ENCODE measurements at places on chromosomes 7 and 10.

DNA sequence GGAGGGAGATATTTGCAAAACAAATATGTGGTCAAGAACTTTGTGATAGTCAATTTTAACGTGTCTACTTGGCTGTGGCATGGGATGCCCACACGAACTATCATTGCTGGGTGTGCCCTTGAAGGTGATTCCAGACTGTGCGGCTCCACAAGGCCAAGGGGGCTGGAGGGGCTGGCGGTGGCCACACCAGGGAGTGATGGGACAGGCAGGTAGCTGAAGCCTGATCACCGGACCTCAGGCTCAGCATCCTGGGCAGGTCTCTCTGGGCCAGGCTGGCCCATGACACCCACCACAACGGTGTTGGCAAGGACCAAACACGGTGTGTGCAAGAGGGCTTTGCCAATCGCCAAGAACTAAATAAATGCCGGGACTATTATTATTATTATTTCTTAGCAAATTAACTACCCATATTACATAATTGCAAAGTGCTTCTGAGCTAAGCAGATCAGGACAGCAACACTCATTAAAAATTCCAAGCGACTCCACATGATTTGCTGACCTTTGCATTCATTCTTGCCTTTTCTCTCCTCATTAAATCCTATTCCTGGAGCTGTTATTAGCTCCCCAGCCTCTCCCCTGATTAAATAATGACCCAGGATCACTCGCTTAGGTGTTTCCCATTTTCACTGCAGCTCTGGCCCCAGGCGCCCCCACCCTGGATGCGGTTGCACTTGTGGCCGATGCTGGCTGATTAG, 35.4 kb upstream of the PPP2R2D start:
- DNase-seq = no peak

DNA sequence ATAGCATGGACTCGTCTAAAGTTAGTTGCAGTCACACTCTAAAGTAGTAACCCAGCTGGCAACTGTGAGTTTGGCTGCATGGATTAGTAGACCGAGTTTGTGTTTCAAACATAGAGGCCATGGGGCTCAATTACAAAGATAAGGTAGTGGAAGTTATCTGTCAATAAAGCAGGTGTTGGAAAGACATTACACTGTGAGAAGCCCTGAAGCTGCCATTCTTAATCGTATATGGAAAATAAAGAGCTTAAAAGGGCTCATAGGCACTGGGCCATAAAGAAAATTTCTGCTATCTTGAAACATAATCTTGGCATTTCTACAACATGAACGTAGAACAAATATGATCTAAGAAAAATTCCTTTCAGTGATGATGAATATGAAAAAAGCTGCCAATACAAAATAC, 837.7 kb downstream of the REEP3 start:
- DNase-seq = no peak

GRCh38 chr7:79281426-79281825, 172.0 kb downstream of the MAGI2 start:
- no peak for DNase-seq

DNA sequence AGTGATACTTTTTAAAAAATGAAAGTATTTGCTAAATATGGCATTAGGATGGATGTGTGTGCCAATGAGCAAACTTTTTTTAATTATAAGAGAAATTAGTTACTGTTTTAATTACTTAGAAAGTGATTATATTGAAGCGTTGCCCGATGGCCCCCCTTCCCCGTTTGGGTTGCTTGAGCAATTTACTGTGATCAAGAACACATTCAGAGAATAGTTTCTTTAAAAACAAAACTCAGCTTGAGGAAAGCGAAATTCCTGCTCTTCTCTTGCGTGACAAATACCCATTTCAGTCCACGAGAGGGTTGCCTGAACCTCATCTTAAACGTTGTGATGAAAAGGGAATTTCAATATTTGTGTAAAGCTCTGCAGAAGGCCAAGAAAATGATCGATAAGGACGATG, 234.1 kb downstream of the GATA3 start:
- no peak for DNase-seq

- no peak for DNase-seq
Measured at GRCh38 chr7:75953931-75954330, 39.0 kb downstream of the POR start.

GRCh38 chr10:58578366-58578765, 65.7 kb downstream of the BICC1 start:
- no peak for DNase-seq

GRCh38 chr7:99825873-99826272, 1.9 kb upstream of the CYP3A43 start:
- DNase-seq = no peak

- no peak for DNase-seq
Measured at GRCh38 chr7:71184136-71184535, 52.2 kb downstream of the GALNT17 start.

GRCh38 chr7:68258609-68259008, 1262.0 kb downstream of the TYW1 start:
- DNase-seq = no peak

DNA sequence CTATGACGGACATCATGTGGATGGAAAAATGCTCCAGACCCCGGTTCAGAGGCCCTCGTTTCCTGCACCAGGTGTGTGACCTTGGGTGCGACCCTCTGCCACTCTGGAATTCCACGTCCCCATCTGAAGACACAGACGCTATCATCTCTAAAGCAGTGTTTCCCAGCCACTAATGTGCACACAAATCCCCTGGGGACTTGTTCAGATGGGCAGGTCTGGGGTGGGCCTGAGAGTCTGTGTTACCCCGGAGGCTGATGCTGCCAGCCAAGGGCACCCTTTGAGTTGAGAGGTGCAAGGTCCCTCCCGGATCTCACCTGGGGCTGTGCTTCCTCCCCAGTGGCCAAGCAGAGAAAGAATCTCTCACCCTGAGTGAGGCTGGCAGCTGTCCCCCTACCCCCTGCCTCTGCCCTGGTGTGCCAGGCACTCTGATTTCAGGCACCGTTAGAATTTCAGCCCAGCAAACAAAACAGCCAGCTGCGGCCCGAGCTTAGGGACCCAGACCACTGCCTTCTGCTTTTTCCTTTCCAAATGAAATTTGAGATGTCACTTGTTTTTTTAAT, 90.0 kb downstream of the SLIT1 start:
- no peak for DNase-seq

DNA sequence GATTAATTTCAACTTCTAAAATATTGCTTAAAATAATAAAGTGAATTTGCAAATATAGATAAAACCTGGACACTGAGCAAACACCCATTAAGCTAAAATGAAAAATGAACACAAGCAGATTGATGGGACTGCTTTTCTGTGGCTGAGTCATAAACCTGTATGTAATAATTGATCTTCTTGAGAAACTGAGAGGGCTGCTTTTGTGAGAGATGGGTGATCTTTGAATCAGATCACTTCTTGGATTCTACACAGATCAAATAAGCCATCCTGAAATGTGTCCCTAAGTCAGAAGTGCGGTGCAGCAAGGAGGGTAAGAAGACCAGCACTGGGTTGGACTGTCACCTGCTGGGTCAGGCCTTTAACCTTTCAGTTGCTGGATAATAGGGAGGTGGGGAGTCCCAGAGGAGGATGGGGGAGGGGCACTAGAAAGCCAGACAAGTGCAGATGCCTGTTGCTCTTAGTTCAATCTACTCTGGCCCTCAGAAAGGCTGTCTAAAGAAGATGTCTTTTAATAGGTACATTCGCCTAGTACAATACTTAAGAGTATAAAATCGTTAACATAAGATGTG, 178.2 kb upstream of the NAMPT start:
- DNase-seq = no peak

- no peak for DNase-seq
Measured at GRCh38 chr10:122524811-122525210, 35.7 kb upstream of the DMBT1 start.

DNA sequence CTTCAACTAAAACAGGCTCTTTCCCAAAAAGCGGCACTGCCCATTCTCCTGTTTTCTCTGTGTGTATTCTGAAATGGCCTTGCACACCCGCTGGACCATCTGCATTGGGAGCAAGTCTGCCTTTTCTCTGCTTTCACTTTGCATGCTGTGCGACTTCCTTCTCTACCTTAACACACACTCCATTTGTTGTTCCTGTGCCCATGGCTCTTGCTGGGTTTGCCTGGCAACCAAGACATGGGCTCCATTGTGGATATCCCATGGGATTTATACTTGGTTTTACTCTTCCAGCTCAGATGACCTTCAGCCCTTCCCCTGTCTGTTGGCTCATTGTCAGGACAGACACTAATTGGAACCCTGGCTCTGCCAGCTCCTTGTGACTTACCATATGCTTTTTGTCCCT, 465.3 kb downstream of the REEP3 start:
- no peak for DNase-seq

DNA sequence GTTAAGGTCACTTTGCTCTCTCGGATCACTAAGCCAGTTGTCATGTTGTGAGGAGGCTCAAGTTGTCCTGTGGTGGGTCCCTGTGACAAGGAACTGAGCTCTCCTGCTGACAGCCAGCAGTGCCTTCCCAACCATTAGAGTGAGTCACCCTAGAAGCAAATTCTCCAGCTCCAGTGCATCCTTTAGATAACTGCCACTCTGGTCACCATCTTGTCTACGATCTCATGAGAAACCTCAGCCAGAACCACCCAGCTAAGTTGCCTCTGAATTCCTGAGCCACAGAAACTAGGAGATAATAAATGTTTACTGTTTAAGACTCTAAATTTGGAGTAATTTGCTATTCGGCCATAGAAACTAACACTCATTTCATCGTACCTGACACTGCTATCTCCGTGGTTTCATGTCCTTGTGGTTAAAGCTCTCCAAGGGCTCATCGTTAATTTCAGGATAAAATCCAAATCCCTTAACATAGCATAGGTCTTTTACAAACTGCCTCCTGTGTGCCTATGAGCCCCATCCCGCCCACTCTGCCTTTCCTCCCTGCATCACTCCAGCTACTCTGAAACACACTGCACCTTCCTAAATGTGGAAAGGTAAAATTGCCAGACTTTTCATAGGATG, 56.5 kb upstream of the WIPF3 start:
- no peak for DNase-seq

- DNase-seq = no peak
Measured at GRCh38 chr10:13091801-13092200, 8.2 kb upstream of the OPTN start.

DNA sequence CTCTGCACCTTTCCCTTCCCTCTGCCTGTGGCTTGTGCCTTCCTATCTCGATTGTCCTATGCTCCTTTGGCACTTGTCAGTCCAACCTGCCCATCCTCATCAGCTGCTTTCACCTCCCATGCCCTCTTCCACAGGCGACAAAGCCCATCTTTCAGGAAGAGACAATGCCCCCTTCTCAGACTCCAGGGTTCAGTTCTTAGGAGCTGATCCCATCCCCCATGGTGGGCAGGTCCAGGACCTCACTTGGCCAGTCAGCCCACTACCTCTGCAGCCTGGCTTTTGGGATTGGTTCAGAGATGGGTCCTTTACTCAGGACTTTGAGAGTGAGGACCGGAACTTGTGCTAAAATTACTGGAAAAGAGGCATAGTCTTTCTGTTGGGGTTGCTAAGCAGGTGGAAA, 74.0 kb upstream of the NANOS1 start:
- no peak for DNase-seq

DNA sequence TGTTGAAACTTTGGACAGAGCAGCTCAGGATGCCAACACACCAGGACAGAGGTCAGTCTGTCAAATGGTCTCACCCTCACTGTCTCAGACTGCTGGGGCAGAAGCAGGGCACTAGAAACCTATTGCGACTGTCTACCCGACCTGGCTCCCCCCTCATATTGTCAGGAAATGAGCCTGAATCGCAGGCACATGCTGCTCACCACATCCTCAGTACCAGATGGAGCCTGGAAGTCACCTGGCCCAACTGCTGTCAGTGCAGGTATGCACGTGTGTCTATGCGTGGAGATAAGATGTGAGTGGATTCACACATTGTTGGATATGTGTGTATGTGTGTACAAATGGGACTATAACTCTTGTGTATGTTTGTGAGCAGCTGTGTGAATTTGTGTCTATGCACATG, 3.2 kb upstream of the CDHR1 start:
- DNase-seq = no peak

DNA sequence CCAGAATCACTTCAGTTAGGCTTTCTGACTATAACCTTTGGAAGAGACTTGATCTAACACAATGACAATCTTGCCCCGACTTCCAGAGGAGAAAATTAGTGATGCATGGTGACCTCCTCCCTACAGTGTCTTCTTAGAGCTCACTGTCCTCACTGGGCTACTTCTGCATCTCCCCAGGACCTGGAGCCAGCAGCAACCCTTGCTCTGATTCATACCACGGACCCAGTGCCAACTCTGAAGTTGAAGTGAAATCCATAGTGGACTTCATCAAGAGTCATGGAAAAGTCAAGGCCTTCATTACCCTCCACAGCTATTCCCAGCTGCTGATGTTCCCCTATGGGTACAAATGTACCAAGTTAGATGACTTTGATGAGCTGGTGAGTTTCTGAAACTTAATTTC, 12.6 kb downstream of the CPA2 start:
- DNase-seq = no peak

DNA sequence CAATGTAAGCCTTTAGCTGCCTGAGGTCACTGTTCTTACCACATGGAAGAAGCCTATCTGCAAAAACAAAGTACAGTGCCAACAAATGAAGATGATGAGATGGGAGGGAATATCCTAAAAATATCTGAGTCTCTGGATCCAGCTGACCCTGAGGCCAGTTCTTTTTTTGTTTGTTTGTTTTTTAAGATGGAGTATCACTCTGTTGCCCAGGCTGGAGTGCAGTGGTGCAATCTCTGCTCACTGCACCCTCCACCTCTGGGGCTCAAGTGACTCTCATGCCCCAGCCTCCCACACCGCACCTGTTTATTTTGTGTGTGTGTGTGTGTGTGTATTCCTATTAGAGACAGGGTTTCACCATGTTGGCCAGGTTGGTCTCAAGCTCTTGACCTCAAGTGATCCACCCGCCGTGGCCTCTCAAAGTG, 44.9 kb downstream of the HYCC1 start:
- no peak for DNase-seq

- DNase-seq = no peak
Measured at GRCh38 chr10:110651044-110651958, 7.2 kb downstream of the RBM20 start.

DNA sequence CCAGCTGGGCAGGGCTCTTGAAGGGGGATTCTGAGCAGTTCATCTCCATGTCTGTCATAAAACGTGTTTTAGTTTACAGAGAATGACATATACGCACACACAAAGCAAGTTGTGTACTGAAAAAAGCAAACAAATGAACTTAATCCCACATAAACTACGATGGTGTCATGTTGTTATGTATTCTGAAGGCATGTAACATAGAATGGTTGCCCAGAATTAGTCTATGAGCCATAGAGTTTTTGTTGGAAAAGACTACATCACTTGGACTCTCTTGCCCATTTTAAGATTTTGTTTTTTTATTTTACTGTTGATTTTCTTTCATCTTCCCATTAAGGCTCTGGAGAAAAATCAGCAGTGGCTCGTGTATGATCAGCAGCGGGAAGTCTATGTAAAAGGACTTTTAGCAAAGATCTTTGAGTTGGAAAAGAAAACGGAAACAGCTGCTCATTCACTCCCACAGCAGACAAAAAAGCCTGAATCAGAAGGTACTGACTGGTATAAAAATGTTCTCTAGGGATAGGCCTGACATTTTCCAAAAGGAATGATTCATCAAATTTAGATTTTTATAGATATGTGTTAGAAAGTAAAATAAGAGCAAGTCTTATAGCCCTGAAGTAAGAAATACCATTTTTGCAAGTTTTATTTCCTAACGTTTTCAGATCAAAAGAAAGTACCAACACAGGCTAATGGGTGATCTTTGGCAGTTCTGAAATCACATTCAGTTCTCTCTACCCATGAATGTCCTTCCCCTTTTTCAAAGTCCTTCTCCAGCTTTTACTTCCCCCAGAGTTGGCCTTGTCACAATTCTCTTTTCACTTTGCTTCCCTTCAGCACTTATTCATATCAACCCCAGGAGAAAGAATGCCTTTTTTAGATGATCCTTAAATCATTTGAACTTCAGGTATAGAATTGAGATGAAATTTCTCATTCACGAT, 18.9 kb downstream of the CEP55 start:
- no peak for DNase-seq

- DNase-seq = no peak
Measured at GRCh38 chr10:5147981-5148677, 36.8 kb downstream of the AKR1C8 start.
